ENCODE measurements at places on chromosomes 12 and 14.

GRCh38 chr12:52127683-52128450 lies 48.4 kb downstream of the SMIM41 start:
- no peak for DNase-seq

GRCh38 chr14:33631021-33631420 lies 319.9 kb downstream of the EGLN3 start:
- DNase-seq = no peak

DNA sequence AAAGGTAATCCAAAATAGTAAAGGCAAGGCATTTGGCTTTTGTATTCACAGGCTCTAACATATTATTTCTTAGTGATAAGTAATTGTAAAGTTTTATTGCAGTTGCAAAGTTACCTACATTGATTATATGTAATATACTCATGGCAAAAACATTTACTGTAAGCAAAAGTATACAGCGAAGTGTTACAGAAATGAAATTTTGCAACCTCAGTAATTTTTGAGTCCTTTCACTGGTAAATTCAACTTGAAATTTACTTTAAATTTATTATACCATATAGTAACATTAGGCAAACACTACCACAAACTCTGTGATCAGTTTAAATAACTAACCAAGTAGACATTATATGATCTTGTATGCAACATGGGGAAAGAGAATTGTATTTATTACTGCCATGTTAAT lies 89.0 kb downstream of the CDK17 start:
- DNase-seq = no peak

DNA sequence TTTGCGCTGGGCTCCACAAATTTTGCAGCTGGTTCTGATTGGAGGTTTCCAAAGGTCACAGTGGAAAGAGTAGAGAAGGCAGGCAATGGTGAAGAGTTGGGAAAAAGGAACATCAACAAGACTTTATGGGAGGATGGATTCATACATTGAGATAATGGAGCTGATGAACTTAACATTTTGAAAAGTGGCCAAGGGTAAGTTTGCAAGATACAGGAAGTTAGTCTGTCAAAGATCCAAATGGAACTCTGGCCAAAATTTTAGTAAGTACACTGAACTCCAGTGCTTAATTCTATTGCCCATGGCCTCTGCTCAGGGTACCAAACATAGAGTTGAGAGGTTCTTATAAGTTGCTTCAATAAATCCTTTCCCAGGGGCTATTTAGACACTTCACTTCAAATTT lies 15.6 kb downstream of the CCER1 start:
- no peak for DNase-seq

DNA sequence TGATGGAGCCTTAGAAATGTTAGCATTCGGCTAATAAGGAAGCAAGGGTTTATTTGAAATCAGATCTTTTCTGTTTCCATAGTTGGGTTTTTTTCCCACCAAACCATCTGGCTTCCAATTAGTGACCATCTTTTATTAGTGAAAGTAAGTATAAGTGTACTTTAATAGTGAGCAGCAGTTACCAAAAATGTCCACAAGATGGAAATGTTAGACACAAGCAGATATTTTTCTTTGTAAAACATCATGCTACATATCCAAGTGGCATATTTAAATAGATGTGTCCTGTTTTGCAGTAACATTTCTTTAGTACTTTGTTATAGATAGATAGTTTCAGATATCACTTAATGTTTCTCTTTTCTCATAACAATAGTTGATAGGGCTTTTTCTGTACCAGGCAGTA lies 28.8 kb downstream of the YEATS4 start:
- DNase-seq = peak; percentile 37

DNA sequence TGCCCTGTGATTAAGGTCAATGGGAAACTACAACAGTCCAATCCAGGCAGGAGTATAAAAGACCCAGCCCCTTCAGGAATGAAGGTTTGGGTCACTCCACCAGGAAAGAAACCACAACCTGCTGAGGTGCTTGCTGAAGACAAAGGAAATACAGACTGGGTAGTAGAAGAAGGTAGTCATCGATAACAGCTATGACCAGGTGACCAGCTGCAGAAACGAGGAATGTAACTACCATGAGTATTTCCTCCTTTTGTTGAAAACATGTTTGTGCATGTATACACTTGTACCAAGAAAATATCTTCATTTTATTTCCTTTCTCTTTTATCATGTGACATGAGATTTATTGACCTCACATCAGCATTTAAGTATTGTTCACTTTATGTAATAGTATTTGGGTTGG lies 409.1 kb downstream of the FOXG1 start:
- DNase-seq = no peak

GRCh38 chr12:79689477-79690141 lies 1.2 kb downstream of the PAWR start:
- peak; percentile 82 for DNase-seq

DNA sequence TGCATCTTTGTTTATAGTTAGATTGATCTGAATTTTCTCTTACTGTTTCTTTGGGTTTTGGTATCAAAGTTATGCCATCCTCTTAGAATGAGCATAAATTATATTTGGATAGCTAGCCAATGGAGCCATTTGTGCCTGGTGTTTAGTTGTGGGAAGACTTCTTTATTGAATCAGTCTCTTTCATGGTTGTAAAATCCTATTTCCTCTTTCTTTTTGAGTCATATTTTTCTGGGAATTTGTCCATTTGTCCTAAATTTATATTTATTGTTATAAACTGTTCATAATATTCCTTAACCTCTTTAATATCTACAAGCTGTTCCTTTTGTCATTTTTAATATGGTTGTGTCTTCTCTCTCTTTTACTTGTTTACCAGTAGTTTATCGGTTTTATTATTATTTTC lies 462.5 kb downstream of the AEBP2 start:
- no peak for DNase-seq

- peak; percentile 52 for DNase-seq
Measured at GRCh38 chr12:46933947-46934346, 108.2 kb upstream of the SLC38A4 start.
